ENCODE measurements at places on chromosomes 3 and 15. TPM values are rescaled to one million over a fixed set of nuclear protein-coding genes. Genes with fewer than 3 reads are reported as not detected.

- DNase-seq = no peak
Measured at GRCh38 chr3:168275662-168276061, 179.9 kb upstream of the GOLIM4 start.

PLS1 gene
- 5.4 TPM for total RNA-seq

GOLGA6L6 gene
- not detected for total RNA-seq

MCF2L2 gene
- 1.9 TPM for total RNA-seq

PLAAT1 gene
- not detected for total RNA-seq

CLDN16 gene
- total RNA-seq = not detected

- DNase-seq = no peak
Measured at GRCh38 chr3:50364573-50365079, 5.3 kb upstream of the TMEM115 start.

MYD88 gene
- 32.8 TPM for total RNA-seq

CCR8 gene
- 0.77 TPM for total RNA-seq

Data from activated CD4-positive, alpha-beta T cell treated with anti-CD3 and anti-CD28 coated beads for 36 hours (primary cell).